ENCODE measurements at places on chromosomes 7 and 10.

DNA sequence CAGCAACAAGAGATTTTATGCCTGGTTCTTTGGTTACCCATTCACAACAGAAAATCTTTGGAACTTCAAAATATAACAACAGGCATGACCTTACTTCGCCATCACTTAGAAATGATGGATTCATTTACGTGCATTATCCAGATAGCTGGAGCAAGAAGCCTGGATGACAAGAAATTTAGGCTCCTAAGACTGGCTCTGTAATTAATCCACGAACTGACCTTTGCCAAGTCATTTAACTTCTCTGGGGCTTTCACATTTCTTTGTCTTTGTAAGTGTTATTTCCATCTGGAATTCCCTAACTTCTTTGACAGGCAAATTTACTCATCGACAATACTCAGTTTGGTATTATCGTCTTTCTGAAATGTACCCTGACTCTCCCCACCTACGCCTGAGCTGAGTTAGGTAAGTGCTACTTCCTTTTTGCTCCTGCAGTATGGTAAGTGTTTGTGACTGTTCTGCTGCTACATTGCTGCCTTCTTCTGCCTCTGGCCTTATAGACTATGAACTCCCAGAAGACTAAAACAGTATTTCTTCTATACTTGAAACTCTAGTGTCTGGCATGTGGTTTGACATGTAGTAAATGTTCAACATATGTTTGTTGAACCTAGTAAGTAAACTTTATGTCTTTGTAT lies 5.5 kb upstream of the MDFIC start:
- DNase-seq, result no peak

DNA sequence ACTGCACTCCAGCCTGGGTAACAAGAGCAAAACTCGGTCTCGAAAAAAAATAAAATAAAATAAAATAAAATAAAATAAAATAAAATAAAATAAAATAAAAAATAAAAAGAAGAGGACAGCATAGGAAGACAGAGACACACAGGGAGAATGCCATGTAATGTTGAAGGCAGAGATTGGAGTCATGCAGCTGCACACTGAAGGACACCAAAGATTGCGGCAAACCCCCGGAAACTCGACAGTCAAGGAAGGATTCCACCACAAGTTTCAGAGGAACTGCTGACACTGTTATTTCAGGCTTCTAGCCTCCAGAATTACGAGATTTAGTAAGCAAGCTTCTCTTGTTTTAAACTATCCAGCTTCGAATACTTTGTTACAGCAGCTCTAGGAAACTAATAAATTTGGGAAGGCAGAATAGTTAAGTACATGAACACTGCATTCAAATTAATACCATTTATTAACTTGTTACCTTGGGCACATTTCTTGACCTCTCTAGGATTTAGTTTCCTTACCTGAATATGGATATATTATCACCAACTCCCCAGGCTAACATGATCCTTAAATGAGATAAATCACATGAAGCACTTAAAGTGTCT lies 9.5 kb downstream of the CPED1 start:
- DNase-seq, result no peak

- no peak for DNase-seq
These were observed 24.2 kb downstream of the WIPI2 start for GRCh38 chr7:5214236-5214635.

DNA sequence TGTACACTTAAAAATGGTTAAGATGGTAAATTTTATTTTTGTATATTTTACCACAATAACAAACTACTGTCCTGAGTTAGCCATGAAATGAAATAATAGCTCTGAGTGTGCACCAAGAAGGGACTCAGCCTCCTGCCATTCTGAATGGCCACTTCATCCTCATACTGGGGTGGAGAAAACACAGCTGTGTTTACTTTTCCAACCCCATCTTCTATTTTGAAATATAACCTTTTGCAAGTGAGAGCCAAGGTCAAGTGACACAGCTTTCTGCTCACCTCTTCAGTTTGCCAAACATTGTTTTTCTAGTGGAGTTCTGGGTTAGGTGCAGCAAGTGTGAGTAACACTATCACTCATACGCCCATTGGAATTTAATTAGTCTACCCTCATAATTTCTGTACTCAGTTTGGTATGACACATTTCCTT lies 107.4 kb upstream of the GLCCI1 start:
- no peak for DNase-seq

DNA sequence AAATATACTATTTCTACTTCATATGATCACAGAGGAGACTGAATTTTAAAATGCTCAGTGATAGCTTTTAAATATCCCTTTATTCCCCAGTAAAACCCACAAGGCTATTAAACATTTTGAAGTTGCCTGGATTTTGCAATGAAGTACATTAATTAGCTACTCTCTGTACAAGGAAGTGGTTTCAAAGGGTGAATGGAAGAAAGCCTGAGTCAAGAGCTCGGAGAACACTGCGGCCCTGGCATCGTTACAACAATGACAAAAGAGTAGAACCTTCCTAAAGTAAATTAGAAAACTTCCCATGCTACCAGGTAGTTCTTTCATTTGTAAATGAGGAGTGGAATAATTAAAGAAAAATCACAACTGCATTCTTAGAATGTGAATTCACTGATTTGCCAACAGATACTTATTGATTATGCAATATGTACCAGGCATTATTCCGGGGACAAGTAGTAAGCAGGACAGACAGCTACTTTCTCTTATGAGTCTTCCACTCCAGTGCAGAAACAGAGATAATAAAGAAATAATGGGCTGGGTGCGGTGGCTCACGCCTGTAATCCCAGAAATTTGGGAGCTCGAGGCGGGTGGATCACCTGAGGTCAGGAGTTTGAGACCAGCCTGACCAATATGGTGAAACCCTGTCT lies 63.0 kb downstream of the ZNF22 start:
- DNase-seq, result no peak

Measured in activated CD8-positive, alpha-beta memory T cell treated with anti-CD3 and anti-CD28 coated beads for 24 hours (primary cell).